ENCODE measurements at places on chromosomes 5 and 9.

- DNase-seq: no peak
These were observed 8.3 kb upstream of the XPA start for GRCh38 chr9:97705354-97705950.

DNA sequence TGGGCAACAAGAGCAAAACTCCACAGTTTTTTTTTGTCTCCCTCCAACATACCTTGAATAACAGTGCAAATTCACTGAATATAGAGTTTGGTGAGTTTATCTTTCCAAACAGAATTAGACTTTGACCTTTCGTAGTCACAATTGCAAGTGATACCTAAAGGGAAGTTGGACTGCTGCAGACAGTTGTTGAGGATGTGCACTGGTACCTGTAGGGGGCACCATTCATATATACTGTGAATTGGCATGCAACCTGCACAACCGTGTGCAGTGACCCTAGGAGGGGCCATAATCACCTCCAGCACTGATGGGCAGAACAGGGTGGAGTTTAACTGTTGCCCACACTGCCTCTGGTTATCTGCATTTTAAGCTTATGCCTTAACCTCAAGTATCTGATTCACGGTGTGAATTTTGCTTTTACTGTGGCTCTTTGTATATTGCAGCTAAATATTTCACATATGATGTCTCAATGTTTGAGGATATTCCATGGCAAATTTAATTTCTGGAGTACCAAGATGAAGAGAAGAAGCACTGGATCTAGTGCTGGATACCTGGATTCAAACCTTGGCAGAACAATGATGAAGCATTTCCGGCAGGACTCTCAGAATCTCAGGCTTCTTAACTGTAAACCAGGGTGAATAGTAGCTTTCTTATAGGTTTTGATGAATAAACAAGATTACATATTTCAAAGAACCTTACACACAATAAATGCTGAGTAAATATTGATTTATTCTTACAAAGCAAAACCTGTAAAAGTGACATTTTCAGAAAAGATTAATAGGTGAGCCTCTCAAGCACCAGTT is 144.3 kb downstream of the ACTBL2 start:
- no peak for DNase-seq

DNA sequence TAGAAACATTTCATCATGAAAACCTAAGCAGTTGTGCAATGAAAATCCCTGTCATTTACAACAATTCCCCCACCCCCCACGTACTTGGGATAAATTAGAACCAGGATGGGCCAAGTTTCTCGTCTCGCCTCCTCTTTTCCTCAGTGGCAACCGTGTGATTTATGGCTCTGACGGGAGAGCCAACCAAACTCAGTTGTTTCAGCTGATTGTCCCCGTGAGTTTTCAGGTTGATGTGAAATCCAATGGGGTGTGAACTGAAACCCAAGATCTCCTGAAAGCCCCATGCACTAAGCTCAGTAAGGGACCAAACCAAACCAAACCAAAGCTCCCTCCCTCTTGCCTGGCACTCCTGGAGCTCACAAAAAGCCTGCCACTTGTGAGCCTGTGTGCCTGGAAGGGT is 138.7 kb upstream of the SLC24A2 start:
- DNase-seq: no peak

DNA sequence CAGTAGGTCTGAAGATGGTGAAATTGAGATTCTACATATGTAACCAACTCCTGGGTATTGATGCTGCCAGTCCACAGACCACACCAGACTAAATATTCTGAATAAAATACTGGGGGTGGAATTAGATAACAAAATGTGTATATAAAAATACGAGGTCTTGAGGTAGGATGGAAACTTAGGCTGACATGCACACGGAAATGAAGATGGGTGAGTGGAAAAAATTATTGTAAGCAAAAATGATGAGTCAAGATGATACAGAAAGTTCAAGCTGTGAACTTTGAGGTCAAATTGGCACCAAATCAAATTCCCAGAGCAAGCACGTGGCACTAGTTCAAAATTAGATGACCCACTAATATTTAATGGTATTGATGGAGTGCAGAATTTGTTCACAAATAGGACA is 713.4 kb upstream of the ACO1 start:
- DNase-seq: no peak

- no peak for DNase-seq
These were observed 58.0 kb upstream of the SYNPO start for GRCh38 chr5:150582241-150583109.

- DNase-seq: no peak
These were observed 17.4 kb downstream of the C5orf15 start for GRCh38 chr5:133950821-133951612.
